HT-29 (cell line): ENCODE measurements at places on chromosomes 6 and 20. TPM values are rescaled to one million over a fixed set of nuclear protein-coding genes. Genes with fewer than 3 reads are reported as not detected.

GRCh38 chr20:46814366-46815232, 80.0 kb upstream of the EYA2 start:
- no peak for DNase-seq

DNA sequence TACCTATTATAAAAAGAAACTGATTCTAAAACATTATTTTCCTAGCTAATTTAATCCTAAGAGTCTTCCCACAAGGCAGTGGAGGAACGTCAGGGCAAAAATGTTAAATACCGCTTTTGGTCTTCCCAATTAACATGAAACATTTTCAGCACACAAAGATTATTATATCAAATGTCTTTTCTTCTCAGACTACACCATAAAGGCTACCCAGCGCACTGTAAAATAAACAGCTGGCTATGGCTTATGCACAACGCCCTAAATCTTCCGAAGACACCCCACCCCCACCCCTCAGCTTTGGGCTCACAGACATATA, 1.0 kb downstream of the NUDT3 start:
- DNase-seq: no peak

Gene PLCB1
- 3.3 and 3.5 TPM in 2 replicates for total RNA-seq

- peak; percentile 61 for DNase-seq
Observed at GRCh38 chr20:6735942-6736845, 31.3 kb upstream of the BMP2 start.

DNA sequence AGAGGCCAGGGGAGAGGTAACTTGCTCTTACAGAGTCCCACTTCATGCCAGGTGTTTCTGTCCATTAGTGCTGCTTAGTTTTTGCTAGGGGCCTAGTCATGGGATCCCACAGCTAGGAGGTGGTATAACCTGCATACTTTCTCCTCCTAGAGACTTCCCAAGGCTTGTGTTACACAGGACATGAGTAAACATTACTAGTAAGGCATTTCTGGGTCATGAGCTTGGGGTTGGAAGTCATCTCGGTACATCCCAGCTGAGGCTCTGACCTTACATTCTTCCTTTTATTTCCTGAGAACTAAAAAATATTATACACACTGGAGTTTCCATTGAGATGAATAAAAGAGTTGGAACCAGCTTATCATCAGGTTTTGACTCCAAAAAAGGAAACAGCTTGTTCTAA, 20.9 kb upstream of the PNPLA1 start:
- peak; percentile 4 for DNase-seq

- DNase-seq: no peak
Observed at GRCh38 chr20:14966808-14967207, 629.4 kb upstream of the FLRT3 start.

Gene SIRPB1
- total RNA-seq: 0.47 TPM in 1 of 2 replicates, not detected in the other

Gene PLAGL1
- total RNA-seq: 0.13 TPM in 1 of 2 replicates, not detected in the other

GRCh38 chr6:134555672-134556071, 237.8 kb upstream of the SGK1 start:
- DNase-seq: no peak

DNA sequence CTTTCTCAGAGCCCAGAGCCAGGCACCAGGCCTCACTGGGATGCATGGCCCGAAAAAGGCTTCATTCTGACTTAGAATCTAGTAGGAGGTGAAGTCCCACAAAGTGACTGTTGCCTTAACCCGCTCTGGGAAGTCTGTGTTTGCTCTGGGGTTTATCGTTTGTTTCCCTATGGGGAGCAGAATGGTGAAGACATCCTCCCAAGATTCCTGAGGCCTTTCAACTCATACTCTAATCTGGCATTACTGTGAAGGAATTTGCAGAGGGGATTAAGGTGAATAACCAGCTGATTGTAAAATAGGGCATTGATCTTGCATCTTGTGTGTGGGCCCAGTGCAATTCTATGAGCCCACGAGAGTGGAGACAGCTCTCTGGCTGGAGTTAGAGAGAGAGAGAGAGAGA, 67.8 kb downstream of the CDH26 start:
- DNase-seq: no peak

- no peak for DNase-seq
Observed at GRCh38 chr20:1663917-1664316, 6.3 kb upstream of the SIRPG start.
